Airway epithelial cell (primary cell): ENCODE measurements at places on chromosomes 4 and X. TPM values are rescaled to one million over a fixed set of nuclear protein-coding genes. Genes with fewer than 3 reads are reported as not detected.

Gene MTHFD2L
- total RNA-seq: 23.2 and 26.1 TPM in 2 replicates

Gene TACR3
- not detected in 2 replicates for total RNA-seq

Gene VGLL1
- 6.8 and 10.7 TPM in 2 replicates for total RNA-seq

Gene SOWAHB
- total RNA-seq: 17.3 and 21.4 TPM in 2 replicates

Gene GPR173
- 0.28 TPM in 2 replicates for total RNA-seq

Gene PARM1
- 0.07 TPM in 1 of 2 replicates, not detected in the other for total RNA-seq

Gene MAGEA3
- not detected in 2 replicates for total RNA-seq

Gene TBX22
- total RNA-seq: not detected in 2 replicates

Gene RASL11B
- total RNA-seq: 1.5 and 3.1 TPM in 2 replicates

Gene P2RY4
- 0.21 TPM in 1 of 2 replicates, not detected in the other for total RNA-seq
